ENCODE measurements at places on chromosomes 3 and 15.

GRCh38 chr3:6180171-6180570 lies 680.7 kb upstream of the GRM7 start:
- no peak for DNase-seq

DNA sequence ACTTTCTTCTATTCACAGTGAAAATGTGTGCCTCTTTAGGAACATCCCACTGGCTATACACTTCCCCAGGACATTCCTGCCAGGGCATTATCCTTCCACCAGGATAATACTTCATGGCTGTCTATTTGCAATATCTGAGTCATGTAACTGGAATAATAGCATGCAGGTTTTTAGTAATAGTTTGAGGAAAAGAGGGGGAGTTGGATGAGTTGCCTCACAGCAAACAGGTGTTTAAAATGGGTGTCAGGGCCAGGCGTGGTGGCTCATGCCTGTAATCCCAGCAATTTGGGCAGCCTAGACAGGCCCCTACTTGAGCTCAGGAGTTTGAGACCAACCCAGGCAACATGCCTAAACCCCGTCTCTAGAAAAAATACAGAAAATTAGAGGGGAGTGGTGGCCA lies 585.9 kb downstream of the DIPK2A start:
- no peak for DNase-seq

DNA sequence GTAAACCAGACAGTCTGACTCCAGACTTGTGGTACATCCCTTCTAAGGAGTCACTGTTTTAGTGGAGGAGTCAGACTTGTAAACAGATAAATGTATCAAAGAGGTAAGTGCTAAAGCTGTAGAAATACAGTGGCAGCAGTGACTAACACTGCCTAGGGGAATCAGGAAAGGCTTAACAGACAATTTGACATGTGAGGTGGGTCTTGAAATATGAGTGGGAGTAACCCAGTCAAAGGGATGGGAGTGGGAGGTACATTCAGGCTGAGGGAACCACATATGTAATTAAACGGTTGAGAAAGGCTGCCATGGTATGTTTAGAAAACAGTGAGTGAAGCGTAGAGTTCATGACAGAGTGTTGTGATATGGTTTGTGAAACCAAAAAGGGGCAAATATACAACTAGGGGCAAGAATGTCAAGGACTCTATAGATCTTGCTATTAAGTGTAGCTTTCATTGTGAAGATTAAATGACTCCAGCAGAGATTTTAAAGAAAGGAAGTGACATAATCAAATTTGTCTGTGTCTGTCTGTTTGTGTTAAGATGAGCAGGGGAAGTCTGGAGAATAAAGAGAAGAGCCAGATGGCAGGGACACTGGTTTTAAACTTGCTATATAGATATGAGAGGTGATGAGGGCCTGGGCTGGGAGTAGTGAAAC lies 11.2 kb upstream of the ALCAM start:
- no peak for DNase-seq

- DNase-seq = no peak
These were observed 54.3 kb downstream of the NTRK3 start for GRCh38 chr15:88202231-88202630.

DNA sequence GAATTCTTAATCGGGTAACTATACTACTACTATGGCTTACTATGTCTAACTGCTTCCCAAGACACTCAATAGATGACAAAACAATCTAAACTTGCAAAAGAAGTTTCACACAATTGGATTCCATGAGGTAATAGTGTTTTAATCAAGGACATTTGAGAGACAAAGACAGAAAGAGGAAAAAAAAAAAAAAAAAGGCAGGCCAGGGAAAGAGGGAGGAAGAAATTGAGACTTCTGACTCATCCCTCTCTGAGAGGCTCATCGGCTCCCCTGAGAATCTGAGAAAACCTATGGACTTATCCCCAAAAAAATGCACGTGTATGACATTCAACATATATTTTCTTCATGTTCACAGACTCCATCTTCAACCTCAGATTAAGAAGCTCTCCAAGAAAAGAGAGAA lies 61.0 kb downstream of the SCAPER start:
- no peak for DNase-seq

DNA sequence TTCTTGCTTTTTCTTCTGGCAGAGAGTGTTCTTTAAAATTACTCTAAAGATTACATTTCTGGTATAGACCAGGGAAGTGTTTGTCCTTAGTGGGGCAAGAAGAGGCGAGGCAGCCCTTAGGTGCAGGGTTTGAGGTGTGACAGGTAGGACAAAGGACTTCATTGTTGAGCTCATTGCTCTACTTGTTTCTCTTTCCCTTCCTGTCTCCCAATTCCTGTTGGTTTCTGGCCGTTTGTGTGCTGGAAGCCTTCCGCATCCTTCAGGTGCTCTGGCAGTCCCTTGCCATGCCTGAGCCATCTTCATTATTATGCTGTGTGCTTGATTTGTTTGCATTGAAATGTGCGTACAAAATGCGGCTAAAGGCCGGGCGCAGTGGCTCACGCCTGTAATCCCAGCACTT lies 85.1 kb downstream of the CCK start:
- DNase-seq = no peak

DNA sequence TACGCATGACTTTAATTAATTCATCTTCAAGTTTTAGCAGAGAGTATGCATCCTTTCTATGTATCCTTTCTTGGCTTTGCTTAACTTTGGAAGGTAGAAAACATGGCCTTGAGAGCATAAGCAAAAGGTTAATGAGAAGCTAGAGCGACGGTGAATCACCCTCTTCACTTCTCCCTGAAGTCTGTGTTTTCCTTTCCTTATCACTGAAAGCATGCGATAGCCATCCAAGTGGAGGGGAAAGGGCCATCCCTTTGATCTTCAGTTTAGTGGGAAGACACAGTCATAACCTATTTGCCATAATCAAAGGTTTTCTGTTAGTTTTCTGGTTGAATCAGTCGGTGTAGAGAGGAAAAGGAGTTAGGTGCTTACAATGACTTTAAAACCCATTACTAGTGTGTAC lies 354.0 kb upstream of the ROBO2 start:
- no peak for DNase-seq

GRCh38 chr15:77944002-77944867 lies 133.3 kb downstream of the TBC1D2B start:
- no peak for DNase-seq

DNA sequence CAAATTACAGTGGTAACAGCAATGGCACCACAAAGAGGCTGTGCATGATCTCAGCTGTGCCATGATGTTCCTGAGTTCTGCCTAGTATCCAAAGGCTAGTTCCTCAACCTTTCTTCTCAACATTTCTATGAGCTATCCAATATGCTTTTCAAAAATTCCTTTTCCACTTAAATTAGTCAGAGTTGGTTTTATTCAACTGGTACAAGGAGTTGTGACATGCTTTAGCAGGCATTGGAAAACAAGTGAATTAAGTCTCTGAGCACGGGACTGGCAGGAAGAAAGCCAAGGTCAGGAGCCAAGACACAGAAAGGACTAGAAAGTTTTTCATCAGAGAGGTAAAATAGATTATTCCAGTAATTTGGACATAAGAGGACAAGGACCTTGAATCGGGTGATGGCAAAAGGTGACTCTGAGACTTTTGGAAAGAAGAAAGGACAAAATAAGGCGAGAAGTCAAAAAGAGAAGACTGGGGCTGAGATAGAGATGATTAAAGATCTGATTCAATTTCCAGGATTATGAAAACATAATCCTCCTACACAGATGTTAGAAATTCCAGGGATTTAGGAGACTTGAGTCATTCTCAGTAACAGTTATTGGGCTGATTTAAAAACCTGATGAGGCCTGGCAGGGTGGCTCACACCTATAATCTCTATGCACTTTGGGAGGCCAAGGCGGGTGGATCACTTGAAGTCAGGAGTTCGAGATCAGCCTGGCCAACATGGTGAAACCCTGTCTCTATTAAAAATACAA lies 36.1 kb downstream of the PBRM1 start:
- DNase-seq = no peak

GRCh38 chr3:144129536-144130214 lies 158.1 kb downstream of the DIPK2A start:
- DNase-seq = no peak

DNA sequence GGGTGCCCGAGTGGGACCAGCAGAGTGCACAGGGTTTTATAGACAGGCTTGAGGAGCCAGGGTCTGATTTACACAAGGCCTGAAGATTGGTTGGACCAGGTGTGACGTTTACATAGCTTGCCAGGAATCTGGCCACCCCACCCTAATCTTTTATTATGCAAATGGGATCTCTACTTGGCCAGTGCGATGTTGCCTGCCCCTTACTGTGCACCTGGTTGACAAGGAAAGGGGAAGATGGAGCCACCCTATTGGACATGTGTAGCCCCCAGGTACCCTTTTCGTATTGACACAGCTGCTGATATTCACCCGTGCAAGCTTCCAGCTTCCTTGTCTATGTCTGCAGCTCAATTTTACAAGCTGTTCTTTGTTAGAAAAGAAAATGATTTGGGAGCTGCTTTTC lies 132.0 kb downstream of the ARNT2 start:
- no peak for DNase-seq

- no peak for DNase-seq
These were observed 182.5 kb downstream of the FOXP1 start for GRCh38 chr3:71400986-71401451.

GRCh38 chr3:46646700-46647099 lies 34.4 kb downstream of the FAM240A start:
- DNase-seq = no peak

GRCh38 chr3:13882876-13883275 lies 3.0 kb upstream of the WNT7A start:
- DNase-seq = no peak

DNA sequence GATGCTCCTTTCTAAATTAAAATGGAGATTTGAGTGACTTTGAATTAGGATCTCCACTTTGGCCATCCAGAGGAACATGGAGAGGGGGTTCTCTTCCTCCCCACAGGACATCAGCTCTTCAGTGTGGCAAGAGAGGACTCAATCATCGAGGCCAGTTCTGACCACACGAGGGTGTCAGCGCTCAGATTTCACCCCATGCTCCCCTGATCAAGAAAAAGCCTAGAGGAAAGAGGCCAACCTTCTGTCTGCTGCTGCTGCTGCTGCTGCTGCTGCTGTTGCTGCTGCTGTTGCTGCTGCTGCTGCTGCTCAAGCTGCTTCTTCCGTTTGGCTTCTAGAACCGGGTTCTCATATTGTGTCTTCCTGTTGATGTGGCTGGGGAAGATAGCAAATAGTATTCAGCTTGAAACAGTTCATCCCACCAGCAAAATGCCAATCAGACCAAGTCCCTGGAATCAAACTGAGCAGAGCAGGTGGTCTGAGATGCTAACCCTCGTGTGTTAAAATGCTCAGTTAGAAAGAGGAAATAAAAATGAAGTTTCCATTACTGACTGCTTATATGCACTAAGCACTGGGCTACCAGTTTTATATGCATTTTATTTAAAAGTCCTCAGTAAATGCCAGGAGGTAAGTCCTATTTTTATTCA lies 599.0 kb downstream of the MAGI1 start:
- DNase-seq = no peak

DNA sequence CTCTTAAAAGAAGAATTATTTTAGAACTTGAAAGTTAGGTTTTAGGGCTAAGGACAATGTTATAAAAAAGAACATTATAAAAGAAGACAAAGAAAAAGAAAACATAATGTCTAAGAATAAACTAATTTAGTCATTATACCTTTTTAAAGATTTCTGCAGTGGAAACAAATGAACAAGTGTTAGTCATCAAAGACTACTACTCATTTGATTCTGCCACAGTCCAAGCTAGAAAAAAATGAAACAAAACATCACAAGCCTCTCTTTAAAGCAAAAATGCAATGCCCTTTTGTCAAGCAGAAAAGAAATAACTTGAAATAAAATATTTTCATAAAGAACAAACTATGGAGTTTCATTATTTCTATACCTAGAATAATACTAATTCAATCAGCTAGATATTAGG lies 102.0 kb downstream of the TBC1D5 start:
- no peak for DNase-seq

- DNase-seq = no peak
These were observed 5.9 kb upstream of the EDEM1 start for GRCh38 chr3:5181469-5182141.

- no peak for DNase-seq
These were observed 146.6 kb downstream of the CHSY1 start for GRCh38 chr15:101105059-101105891.

Measured in activated T-helper 1 cell treated with anti-CD3 and anti-CD28 coated beads, Interleukin-2, amount 50 U/mL, for 16 hours (primary cell).